ENCODE measurements at places on chromosomes 16 and 17.

- DNase-seq = no peak
Measured at GRCh38 chr17:78506454-78507309, 70.5 kb downstream of the DNAH17 start.

- no peak for DNase-seq
Measured at GRCh38 chr17:2212400-2212981, 91.1 kb downstream of the SMG6 start.

- DNase-seq = no peak
Measured at GRCh38 chr16:3797904-3798811, 80.8 kb upstream of the TRAP1 start.

DNA sequence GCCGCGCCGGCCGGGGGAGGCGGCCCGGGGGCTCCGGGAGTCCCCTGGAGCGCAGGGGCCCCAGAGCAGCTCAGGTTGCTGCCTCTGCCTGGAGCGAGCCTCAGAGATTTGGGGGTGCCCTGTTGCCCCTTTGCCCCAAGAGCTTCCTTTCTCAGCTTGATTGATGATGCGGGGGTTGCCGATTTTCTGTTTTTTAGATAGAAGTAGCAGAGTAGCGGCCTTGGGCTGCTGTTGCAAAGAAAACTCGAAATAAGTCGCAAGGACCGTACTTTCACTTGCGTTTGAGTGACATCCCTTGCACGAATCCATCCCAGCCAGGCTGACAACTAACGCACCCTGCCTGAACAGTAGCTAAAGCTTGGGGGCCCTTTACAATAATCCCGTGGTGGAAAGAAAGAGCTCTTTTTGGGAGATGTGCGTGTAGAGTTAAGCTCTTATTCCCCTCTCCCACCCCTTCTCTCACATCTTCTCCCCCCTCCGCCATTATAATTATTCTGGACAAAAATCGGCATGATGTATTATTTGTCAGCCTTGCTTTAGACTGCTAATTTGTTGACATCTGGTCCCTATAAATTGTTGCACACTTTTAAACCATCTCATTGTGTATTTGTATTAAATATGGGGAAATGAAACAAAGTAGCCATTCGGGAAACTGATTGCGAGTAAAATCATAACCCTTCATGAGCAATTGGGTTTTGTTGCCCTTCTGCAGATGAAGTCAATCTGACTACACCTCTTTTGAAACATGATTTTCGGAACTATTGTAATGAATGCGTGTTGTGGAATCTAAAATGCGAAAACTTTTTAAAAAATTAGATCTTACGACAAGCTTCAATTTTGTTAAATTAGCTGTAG lies 873 bp downstream of the USP10 start:
- DNase-seq = no peak

GRCh38 chr16:12414281-12414680 lies 389.4 kb downstream of the CPPED1 start:
- no peak for DNase-seq

- DNase-seq = no peak
Measured at GRCh38 chr16:79381603-79382042, 218.9 kb downstream of the MAF start.

GRCh38 chr17:60757437-60757836 lies 79.8 kb downstream of the BCAS3 start:
- no peak for DNase-seq

DNA sequence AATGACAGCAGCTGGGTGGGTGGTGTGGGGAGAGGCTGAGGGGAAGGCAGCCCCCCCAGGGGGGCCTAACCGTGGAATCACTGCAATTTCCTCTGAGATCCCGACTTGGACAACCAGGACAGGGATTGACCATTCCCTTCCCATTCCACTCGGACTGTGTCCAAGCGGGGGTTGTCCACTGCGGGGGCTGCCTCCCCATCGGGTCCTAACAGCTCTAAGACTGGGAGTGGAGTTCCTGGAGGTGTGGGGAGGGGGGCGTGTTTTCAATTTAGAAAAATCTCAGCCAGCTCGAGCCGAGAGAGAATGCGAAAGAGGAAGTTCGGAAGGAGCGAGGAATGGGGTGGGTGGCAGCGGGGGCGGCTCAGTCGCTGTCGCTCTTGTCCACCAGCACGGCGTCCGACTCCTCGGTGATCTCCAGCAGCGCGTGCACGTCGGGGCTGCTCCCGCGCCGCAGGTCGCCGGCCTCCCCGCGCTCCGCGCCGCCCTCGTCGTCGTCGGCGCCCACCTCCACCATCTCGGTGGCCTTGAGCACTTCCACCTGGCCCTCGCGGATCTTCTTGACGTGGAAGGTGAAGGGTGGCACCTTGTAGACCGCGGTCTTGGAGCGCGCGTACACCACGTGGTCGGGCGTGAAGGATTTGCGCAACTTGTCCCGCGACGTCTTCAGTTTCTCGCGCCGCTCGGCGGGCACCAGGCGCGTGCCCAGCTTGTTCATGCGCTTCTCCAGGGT lies 16.2 kb upstream of the STAT3 start:
- no peak for DNase-seq

Data from esophagus squamous epithelium (tissue), 5 donors.